ENCODE measurements at places on chromosomes 16 and 17.

DNA sequence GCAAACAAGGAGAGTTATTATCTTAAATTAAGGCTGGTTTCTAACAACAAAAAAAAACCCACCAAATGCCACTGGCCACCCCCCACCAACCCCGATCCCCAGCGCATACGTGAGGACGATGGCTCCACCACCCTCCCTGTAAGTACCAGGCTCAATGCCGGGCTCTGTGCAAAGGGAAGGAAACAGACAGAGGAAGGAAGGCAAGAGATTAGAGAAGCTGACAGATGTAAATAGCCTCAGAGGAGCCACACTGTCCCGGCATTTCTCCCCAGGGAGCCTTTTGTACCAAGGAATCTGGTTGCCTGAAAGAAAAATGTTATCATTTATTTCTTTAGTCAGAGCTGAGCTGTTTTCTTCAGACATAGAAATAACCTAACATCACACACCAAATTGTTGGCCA is 13.1 kb downstream of the SOST start:
- no peak for DNase-seq

DNA sequence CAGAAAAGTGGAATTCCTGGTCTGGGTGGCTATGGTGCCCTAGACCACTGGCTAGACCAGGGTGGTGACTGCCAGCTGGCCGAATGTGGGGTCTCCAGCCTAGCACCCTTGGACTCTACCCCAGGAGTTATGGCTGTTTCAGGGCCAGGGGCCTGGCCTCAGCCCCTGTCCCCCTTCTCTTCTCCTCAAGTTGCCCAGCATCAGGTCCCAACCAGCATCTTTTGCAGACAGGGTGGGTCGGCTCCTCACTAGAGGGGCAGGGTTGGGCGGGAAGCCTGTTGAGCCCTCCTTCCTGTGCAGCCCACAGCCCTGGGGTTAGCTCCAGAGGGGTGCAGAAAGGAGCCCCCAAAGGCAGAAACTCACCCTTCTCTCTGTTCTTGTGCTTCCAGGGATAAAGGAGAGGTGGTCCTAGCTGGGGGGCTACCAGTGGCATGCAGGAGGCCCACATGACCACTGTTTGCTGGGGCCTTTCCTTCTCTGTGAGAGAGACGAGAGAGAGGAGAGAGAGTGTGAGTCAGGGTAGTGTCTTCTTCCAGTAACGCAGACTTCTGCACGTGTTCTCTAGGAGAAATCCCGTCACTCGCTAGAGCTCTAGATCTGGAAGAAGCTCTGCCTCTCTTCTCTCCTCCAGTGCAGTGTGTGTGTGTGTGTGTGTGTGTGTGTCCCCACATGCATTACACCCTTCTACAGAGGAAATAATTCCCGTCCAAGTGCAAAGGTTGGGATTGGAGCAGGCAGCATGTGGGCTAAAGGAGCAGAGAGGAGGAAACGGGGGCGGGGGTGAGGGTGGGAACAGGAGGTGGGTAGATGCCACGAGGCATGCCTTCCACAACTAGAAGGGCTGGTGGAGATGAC is 209.4 kb downstream of the SEC14L1 start:
- no peak for DNase-seq

- DNase-seq, result no peak
Observed at GRCh38 chr17:77200711-77201110, 59.9 kb downstream of the SEC14L1 start.

DNA sequence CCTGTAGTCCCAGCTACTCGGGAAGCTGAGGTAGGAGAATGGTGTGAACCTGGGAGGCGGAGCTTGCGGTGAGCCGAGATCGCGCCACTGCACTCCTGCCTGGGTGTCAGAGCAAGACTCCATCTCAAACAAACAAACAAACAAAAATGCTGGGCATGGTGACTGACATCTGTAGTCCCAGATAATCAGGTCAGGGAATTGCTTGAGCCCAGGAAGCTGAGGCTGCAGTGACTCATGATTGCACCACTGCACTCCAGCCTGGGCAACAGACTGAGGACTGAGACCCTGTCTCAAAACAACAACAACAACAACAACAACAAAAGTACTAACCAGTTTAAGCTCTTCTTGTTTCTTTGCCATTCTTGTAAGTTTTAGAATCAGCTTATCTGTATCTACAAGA is 383.0 kb upstream of the PMFBP1 start:
- no peak for DNase-seq

DNA sequence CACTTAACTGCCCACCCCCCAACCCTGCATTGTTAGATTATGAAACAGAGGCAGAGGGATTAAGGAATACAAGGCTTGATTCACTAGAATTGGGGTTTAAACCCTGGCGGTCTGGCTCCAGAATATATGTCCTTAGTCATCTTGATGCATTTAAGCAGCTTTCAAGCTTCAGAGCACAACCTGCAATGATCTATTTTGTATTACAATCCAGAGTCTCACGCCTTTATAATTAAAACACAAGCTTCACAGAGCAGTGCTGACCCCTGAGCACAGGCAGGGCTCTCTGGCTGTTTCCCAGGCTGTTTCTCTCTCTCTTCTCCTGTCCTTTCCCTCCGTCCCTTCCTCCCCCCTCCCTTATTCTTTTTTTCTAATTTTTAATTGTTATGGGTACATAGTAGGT is 209.1 kb downstream of the SPECC1 start:
- DNase-seq, result no peak

DNA sequence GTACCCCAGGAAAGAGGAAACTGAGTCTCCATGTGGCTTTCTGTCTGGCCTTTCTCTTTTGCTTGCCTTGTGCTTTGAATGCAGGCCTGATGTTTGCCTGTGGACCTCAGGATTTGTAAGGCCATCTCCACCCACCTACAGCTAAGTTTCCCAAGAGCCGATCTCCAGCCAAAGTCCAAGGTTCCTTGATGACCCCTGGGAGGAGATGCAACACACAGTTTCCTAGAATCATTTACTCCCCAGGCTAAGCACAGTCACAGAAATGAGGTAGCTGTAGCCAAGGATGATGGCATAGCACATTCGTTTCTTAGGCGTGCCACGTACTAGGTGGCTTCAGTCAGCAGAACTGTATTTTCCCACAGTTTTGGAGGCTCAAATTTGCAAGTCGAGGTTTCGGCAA is 595.4 kb downstream of the MAF start:
- DNase-seq, result no peak

- DNase-seq, result peak; percentile 98
Observed at GRCh38 chr17:28951991-28952975, 965 bp upstream of the PHF12 start.

GRCh38 chr17:56598466-56598865 is 5.0 kb downstream of the NOG start:
- no peak for DNase-seq

DNA sequence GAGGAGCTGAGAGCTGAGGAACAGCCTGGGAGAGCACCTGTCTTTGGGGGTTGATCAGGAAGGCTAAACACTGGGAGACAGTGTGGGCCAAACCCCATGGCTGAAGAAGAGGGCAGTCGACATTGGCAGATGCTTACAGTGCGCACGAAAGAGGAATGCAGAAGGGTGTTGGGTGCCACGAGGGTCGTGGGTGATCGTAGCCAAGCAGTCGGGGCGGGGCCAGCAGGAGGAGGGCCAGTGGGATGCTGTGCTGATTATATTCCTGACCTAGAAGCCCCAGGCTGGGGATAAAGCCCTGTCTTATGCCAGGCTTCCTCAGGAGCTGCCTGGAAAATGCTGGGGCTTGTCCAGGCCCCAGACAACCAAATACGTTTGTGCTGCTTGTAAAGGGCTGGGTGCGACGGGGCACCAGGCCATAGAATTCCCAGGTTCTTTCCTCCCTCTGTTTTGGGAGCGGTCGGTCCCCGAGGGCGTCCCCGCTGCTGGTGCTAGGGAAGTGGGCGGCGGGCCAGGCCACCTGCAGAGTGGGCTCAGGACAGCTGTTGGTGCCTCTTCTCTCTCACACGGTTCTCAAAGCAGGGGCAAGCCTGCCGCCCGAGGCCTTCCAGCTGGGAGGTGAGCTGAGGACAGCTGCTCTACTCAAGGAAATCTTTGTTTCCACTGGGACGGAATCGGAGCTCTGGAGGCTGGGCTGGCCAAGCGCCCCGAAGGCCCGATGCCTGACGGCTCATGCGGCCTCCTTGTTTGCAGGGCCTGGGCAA is 10.0 kb downstream of the C1QTNF1 start:
- no peak for DNase-seq

DNA sequence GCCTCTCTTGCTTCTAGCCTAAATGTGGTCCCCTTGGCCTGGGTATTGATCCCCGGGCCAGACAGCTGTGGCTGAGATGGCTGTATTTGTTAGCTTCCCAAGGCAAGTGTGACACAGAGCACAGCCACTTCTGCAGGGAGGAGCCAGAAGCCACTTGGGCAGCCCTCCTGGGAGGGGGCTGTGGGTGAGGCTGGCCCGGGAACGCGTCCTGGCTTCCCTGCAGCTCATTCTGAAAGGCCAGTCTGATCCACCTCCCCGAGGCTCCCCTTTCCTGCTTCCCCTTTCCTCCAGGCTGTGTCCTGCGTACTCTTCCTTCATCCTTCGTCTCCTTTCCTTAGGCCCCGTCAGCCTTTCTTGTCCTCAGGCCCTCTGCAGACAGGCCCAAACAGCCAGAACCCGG is 8.0 kb downstream of the SERPINF2 start:
- DNase-seq, result no peak

GRCh38 chr16:15597822-15598647 is 44.9 kb downstream of the MARF1 start:
- no peak for DNase-seq

DNA sequence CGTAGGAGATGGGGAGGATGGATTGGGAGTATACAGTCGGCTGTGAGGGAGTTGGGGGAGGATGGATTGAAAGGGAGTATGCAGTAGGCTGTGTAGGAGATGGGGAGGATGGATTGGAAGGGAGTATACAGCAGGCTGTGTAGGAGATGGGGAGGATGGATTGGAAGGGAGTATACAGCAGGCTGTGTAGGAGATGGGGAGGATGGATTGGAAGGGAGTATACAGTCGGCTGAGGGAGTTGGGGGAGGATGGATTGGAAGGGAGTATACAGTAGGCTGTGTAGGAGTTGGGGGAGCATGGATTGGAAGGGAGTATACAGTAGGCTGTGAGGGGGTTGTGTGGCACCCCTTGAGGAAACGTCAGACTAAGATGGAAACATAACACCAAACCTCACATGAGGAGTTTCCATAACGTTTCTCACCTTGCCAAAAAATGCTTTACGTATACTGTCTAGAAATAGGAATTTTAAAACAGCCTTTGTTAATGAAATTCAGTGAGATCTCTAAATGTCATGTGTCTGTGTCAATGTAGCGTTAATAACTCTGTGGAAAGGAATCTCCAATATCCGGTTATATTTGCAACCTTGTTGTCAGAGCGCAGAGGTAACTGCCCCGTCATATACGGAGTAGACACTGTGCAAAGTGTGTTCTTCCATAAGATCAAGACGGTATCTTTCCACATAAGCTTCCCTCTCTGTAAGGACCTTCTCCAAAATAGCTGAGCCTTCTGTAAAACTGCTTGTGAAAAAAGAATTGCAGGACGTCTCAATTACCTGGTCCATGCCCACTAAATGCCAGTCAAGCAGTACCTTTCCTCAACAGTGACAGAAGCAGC is 6.3 kb upstream of the VPS53 start:
- DNase-seq, result no peak

- DNase-seq, result no peak
Observed at GRCh38 chr17:57068707-57069106, 16.3 kb upstream of the AKAP1 start.

DNA sequence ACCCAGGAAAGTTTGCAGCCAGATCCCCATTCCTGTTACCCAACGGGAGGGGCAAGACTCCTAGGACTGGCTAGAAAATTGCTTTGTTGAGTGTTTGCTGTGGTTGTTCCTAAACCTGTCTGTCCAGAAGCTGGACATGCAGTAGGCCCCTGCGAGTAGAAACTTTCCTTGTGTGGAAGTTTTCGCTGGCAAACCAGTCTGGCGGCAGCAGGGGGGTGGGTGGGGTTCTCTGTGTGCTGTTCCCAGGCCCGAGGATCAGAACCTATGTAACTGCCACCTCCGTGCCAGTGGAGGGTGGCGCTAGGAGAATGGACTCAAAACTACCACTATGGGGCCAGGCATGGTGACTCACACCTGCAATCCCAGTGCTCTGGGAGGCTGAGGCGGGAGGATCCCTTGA is 9.2 kb downstream of the SGSM2 start:
- no peak for DNase-seq

GRCh38 chr17:58318065-58318481 is 10.5 kb downstream of the TSPOAP1 start:
- no peak for DNase-seq

DNA sequence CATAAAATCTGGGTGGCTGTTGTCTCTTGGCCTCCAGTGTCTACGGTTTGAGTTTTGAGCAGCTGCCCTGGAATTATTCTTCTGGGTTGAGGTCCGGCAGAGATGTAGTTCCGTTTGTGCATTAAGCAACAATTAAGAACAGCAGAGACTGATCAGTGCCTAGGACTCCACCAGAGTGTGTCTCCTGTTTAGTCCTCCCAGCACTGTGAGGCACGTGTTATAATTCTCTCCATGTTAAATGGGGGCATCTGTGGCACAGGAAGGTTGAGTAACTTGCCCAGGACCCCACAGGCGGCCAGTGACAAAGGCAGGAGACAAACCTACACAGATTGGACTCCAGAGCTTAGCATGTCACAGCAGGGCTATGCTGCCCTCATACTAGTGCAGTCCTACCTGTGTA is 225.1 kb downstream of the CBLN1 start:
- DNase-seq, result no peak

GRCh38 chr17:50218071-50218759 is 16.8 kb upstream of the COL1A1 start:
- no peak for DNase-seq

DNA sequence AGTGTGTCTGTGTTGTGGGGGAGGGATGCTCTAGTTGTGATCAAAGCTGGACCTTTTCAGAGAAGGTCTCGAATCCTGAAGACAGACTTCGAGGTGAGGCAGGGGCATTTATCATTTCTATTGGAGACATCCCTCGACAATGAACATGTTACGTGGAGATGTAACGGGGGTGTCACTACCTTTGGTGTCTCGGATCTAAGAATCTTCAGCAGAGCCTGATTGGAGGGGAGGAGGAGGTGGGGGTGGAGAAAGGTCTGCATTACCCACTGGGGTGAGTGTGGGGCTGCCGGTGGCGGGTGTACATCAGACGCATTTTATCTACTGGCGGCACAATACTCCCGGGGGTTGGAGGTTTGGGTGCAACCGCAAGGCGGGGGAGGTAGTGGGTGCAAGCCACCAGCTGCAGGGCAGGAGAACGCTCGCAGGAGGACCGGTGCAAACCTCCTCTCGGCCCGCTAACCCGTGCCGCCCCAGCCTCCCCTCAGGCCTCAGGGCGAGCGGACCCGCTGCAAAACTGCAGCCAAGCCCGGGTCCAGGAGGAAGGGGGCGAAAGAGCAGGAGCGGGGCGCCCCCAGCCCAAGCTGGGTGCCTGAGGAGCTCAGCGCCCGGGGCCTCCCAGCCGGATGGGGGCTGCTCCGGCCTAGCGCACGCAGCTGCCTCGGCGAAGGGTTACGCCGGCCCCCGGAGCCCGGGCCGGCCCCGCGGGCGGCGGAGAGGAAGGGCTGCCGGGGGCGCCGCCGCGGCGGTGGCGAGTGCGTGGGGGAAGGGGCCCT is 735 bp downstream of the ZNF652 start:
- peak; percentile 82 for DNase-seq

- DNase-seq, result peak; percentile 65
Observed at GRCh38 chr17:74212913-74213791, at the start of gene TTYH2. TTYH2 (plus strand) TSS chr17:74213571; CDS start chr17:74213588, 17 bp downstream.
